ENCODE measurements at places on chromosomes 2 and 18.

GRCh38 chr2:33644215-33644614 lies 45.1 kb upstream of the FAM98A start:
- no peak for DNase-seq

- DNase-seq: no peak
Observed at GRCh38 chr2:134408791-134409190, 154.9 kb downstream of the MGAT5 start.

GRCh38 chr2:21346984-21347383 lies 223.2 kb downstream of the TDRD15 start:
- DNase-seq: no peak

DNA sequence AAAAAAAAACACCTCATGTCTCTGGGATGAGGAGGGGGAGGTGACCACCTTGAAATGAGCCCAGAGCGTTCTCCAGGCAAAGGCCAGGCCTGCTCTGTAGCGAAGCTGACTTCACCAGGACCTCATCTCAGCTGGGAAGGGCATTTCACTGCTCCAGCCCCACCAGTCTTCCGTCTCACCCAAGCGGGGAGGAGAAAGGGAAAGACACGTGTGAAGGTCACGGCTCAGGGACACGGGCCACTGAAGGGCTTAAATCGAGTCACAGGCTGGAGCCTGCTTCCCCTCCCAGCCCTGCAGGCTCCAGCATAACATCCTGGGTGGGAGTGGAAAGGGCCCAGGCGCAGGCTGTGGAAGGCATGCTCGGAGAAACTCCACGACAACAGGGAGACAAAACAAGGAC lies 18.1 kb downstream of the THAP4 start:
- no peak for DNase-seq

DNA sequence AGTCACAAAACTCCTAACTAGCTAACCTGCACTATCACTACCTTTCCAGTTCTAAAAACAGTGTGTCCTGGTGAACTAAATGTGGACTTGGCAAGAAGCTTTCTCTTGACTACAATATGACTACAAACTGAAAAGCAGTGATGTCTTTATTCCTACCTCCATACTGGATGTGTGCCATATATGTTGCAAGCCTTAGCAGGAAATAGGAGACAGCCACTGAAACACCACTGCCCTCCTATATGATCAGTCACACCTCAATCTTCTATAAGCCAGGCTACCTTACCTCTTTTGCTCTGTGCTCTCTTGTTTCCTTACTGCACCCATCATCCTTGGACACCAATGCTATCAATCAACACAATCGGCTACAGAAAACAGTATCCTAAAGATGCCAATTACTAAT lies 34.1 kb downstream of the SS18 start:
- DNase-seq: no peak

DNA sequence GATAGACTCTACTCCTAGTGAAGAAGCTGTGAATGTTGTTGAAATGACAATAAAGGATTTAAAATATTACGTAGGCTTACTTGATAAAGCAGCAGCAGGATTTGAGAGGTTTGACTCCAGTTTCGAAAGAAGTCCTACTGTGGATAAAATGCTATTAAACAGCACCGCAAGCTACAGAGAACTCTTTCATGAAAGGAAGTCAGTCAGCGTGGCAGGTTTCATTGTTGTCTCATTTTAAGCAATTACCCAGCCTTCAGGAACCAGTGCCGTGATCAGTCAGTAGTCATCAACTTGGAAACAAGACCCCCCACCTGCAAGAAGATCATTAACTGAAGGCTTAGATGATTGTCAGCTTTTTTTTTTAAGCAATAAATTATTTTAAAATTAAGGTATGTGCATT lies 14.0 kb downstream of the USP14 start:
- no peak for DNase-seq

- DNase-seq: no peak
Observed at GRCh38 chr2:47179388-47179787, 24.3 kb upstream of the STPG4 start.

GRCh38 chr2:223052548-223053483 lies 826 bp downstream of the KCNE4 start:
- DNase-seq: no peak

GRCh38 chr2:128686881-128687555 lies 368.4 kb upstream of the HS6ST1 start:
- DNase-seq: no peak

- DNase-seq: no peak
Observed at GRCh38 chr2:184162426-184162825, 435.9 kb upstream of the ZNF804A start.

GRCh38 chr2:185507719-185508118 lies 230.9 kb upstream of the FSIP2 start:
- no peak for DNase-seq

DNA sequence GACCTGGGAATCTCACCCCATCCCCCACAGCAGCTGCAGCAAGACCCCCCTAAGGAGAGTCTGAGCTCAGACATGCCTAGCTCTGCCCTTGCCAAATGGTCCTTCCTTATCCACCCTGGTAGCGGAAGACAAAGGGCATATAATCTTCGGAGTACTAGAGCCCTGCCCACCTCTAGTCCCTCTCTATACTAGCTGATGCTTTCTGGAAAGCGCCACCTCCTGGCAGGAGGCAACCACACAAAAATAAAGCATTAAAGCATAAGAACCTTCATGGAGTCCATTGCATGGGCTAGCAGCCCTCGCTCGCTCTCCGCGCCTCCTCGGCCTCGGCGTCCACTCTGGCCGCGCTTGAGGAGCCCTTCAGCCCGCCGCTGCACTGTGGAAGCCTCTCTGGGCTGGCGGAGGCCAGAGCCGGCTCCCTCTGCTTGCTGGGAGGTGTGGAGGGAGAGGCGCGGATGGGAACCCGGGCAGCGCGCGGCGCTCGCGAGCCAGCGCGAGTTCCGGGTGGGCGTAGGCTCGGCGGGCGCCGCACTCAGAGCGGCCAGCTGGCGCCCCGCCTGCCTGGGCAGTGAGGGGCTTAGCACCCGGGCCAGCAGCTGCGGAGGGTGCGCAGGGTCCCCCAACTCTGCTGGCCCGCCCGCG lies 941.2 kb downstream of the SUCLG1 start:
- DNase-seq: no peak

DNA sequence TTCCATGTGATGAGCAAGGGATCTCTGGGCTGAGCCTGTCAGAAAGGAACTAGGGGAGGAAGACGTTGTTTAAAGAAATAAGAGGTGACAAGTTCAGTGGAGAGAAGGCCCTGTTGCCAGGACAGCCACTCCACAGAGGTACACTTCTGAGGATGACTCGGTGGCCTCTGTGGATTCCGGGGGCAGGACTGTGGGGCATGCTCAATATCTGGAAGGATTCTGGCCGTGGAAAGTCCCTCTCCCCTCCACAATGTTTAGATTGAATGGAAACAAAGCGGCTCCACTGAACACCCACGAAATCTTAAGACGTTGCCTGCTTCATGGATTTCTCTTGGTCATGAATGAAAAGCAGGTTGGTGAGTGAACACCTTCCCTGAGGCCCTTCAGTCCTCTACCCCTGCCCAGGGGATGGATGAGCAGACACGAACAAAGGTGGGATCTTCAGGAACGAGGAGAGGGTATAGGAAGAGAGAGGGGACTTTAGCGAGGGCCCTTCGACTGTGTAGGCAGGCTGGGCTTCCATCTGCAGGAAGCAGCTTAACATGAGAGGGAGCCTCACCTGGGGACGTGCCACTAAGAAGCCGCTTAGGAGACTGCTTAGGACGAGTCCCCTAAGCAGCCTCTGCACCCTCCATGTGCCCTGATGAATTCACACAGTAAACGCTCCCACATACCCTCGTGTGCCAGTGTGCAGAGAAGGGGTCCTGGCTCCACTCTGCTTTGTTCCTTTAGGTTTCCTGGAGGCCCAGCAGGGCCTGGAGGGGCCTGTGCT lies 1.9 kb downstream of the NTSR2 start:
- DNase-seq: peak; percentile 30

DNA sequence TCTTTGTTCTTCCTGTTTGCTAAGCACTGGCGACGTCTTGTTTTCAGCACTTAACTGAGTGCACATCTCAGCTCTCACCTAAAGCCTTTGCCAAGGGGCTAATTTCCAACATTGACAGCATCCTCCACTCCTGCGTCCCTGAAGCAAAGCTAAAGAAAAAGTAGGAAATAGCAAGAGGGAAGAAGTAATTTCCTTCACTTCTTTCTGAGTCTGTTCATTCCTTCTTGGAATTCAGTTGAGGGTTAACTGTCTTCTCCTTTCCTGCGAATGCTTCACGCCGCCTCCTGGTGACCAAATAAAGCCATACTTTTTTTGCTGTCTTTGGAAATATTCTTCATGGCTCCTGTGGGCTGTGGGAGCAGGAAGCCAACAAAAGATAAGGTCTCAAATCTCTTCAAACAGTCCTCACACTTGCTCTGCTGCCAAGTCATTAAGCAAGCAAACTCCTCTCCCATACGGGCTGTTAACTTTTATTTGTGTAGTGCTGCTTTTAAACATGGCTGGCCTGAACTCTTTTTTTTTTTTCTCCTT lies 100.9 kb downstream of the DPP10 start:
- no peak for DNase-seq

- DNase-seq: no peak
Observed at GRCh38 chr2:124875627-124876244, 850.6 kb downstream of the CNTNAP5 start.

- no peak for DNase-seq
Observed at GRCh38 chr2:160207804-160208654, 8.0 kb upstream of the ITGB6 start.

DNA sequence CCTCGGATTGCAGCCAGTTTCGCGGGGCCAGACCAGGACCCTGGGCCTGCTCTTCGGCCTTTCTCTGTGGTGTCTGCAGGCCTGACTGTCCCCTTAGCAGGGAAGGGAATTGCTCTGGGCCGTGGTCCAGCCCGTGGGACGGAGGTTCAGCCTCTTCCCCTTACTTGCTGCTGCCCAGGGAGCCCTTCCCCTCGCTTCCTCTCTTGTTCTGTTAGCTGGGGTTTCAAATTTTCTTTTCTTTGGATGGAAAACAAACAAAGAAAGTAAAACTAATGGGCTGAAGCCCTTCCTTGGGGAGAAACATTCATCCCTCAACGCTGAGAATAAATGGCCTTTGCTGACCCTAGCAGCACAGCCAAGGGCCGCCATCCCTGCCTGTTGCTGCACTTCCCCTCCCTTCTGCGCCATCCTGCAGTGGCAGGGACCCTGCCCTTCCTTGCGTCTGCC lies 52.4 kb downstream of the ASAP2 start:
- no peak for DNase-seq

GRCh38 chr2:120237491-120237902 lies 14.3 kb upstream of the TMEM185B start:
- DNase-seq: no peak

GRCh38 chr2:151973901-151974199 lies 125.0 kb downstream of the CACNB4 start:
- DNase-seq: peak; percentile 61

- DNase-seq: no peak
Observed at GRCh38 chr2:71125506-71126294, 4.3 kb downstream of the MCEE start.

DNA sequence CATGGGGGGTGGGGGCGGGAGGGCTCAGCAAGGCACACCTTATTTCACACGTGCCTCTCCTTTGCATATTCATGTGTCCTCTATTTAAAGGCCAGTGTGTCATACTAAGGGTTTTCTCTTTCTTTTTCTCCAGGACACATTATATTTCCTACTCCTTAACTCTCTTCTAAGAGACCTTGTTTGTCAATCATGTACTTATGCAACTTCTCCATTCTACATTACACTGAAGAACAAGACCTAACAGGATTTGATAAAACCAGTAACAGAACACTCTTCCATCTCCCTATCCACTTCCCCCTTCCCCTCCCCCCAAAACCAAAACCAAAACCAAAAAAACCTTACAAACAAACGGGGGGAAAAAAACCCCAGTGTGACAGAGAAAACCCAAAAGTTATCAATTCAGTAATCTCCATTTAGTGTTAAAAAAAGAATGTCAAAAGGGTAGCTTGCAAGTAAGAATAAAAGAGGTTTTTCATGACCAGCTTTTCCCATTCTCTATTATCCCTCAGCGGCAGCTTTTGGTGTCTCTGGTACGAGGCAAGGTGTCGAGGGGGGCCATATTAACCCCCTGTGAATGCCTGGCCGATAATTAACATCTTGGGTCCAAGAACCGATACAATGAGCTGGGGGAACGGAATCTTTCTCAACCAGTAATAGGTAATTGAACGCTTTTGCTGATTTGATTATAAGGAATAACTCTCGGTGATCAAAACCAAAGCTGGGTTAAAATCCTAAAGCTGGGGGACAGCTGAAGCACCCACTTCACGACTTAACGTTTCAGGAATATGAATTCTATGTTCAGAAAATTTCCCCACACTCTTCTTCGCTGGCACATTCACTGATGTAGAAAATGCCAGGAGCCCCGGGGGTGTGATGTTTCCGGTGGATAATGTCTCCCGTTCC lies 191.0 kb upstream of the TCF4 start:
- DNase-seq: no peak

GRCh38 chr2:105139556-105140239 lies 101.8 kb downstream of the MRPS9 start:
- no peak for DNase-seq

- no peak for DNase-seq
Observed at GRCh38 chr2:132871831-132872230, 201.8 kb upstream of the LYPD1 start.

- no peak for DNase-seq
Observed at GRCh38 chr2:18001671-18002070, 123.2 kb downstream of the KCNS3 start.

DNA sequence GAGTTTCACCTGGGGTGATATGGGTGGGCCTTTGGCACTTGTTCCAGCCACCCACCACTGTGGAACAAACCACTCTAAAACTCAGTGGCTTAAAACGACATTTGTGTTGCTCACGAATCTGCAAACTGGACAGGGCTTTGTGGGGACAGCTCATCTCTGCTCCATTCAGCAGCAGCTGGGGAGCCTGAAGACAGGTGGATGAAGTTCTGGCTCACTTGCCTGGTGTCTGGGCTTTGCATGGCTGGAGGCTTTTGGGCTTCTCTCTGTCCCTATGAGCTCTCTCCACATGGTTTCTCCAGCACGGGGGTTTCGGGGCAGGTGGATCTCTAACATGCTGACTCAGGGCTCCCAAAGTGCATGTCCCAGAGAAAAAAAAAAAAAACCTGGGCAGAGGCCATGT lies 93.0 kb upstream of the GLI2 start:
- no peak for DNase-seq

GRCh38 chr18:3948958-3949357 lies 499.0 kb downstream of the TGIF1 start:
- DNase-seq: no peak

DNA sequence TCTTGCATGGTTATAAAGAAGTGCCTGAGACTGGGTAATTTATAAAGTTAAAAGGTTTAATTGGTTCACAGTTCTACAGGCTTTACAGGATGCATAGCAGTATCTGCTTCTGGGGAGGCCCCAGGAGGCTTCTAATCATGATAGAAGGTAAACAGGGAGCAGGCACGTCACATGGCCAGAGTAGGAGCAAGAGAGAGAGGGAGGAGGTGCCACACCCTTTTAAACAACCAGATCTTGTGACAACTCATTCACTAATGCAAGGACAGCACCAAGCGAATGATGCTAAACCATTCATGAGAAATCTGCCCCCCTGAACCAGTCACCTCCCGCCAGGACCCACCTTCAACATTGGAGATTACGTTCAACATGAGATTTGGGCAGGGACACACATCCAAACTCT lies 141.1 kb downstream of the EN1 start:
- DNase-seq: no peak

All from ecto neural progenitor cell (in vitro differentiated cells).